ENCODE measurements at places on chromosomes 11 and 22. TPM values are rescaled to one million over a fixed set of nuclear protein-coding genes. Genes with fewer than 3 reads are reported as not detected.

Gene BET1L
- total RNA-seq = 53.2 TPM

Gene CYTH4
- total RNA-seq = 60.5 TPM

Gene PTPRCAP
- total RNA-seq = 97.4 TPM

Gene OR52N4
- 0.62 TPM for total RNA-seq

Gene MAPK8IP1
- total RNA-seq = 0.58 TPM

Gene PATE4
- total RNA-seq = not detected

GRCh38 chr11:124961972-124962609 lies 8.1 kb downstream of the CCDC15 start:
- no peaks in the 10 kb centered on the region for H3K27me3 ChIP-seq
- H3K36me3 ChIP-seq = no peaks in the 10 kb centered on the region
- no peak overlapping the region for H3K4me3 ChIP-seq
- H3K4me1 ChIP-seq = no peaks in the 10 kb centered on the region
- no peak for DNase-seq

GRCh38 chr11:131977231-131977630 lies 606.8 kb downstream of the NTM start:
- no peaks in the 10 kb centered on the region for H3K27me3 ChIP-seq
- no peaks in the 10 kb centered on the region for H3K36me3 ChIP-seq
- no peaks in the 10 kb centered on the region for H3K4me1 ChIP-seq
- no peak for DNase-seq

GRCh38 chr11:122305426-122306320 lies 189.7 kb upstream of the BLID start:
- no peak overlapping the region for H3K4me3 ChIP-seq
- H3K36me3 ChIP-seq = no peaks in the 10 kb centered on the region
- no peak overlapping the region for H3K27ac ChIP-seq
- DNase-seq = no peak
- H3K27me3 ChIP-seq = peaks cover 2% of the 10 kb centered on the region

DNA sequence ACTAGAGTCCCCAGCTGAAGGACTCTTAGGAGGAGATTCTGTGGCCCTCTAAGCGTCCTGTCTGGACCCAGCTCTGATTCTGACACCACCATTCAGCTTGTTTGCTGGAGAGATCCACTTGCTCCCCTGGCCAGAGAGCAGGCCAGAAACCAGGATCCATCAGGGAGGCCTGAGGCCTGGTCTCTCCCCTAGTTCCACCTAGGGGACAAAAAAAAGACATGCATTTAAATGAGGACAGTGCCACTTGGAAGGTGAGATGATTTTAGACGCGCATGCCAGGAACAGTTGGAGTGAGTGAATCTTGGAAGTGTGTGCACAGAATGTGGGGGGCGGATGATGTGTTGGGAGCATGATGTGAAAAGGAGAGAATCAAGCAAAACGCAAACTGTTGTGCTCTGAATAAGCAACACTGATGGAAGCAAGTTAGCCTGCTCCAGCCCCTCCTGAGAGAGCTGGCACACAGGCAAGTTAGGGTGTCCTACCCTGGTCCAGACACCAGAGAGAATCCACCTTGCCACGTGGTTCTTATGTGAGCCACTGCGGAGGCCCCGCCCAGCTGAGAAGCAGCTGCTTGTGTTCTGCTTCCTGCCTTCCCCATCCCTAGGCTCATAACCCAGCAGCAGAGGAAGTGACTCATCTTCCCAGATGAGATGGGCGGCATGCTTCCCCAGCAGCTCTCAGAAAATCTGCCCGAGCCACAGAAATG lies 8.0 kb upstream of the SLCO2B1 start:
- no peak overlapping the region for H3K4me3 ChIP-seq
- no peaks in the 10 kb centered on the region for H3K36me3 ChIP-seq
- H3K27ac ChIP-seq = peak overlapping the region; percentile 75
- peaks cover 19% of the 10 kb centered on the region for H3K4me1 ChIP-seq
- H3K27me3 ChIP-seq = peaks cover 3% of the 10 kb centered on the region

DNA sequence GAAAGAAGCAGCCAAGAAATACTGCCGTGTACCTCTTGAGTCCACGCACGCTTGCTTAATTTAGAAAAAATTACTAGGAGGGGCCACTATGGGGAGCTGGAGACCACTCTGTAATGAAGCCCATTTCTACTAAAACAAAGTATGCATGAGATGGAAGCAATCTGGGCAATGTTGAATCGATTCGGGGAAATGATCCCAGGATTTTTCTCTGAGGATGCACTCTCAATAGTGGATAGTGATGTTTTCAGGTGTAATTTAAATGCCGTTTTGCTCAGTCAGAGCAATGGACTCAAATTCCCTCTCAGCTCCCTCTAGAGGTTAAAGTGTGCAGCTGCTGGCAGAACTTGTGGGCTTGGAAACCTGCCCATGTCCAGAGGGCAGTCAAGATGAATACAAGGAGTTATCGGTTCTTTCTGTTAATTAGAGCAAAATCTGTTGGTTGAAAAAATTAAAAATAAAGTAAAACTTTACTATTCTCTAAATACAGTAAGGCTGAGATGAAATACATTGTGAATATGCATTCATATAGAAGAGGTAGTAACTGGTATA lies 64.1 kb downstream of the ME3 start:
- H3K27me3 ChIP-seq = peaks cover 2% of the 10 kb centered on the region
- H3K36me3 ChIP-seq = no peaks in the 10 kb centered on the region
- peak; percentile 59 for DNase-seq
- H3K4me1 ChIP-seq = peaks cover 10% of the 10 kb centered on the region
- no peak overlapping the region for H3K4me3 ChIP-seq
